ENCODE measurements at places on chromosomes 11 and 22. TPM values are rescaled to one million over a fixed set of nuclear protein-coding genes. Genes with fewer than 3 reads are reported as not detected.

TRIM64 gene
- not detected for polyA plus RNA-seq

NXPE1 gene
- polyA plus RNA-seq = not detected

MCAM gene
- polyA plus RNA-seq = 223 TPM

CYB5R2 gene
- polyA plus RNA-seq = 8.1 TPM

SYT9 gene
- 0.46 TPM for polyA plus RNA-seq

MGAT3 gene
- polyA plus RNA-seq = 3.5 TPM

TNNT3 gene
- 9,432 TPM for polyA plus RNA-seq

OR8G5 gene
- polyA plus RNA-seq = not detected

OR10A2 gene
- 0.05 TPM for polyA plus RNA-seq

GRCh38 chr11:110490886-110491285, 61.1 kb downstream of the FDX1 start:
- DNase-seq = no peak

GRCh38 chr11:22674470-22675439, 8.3 kb downstream of the GAS2 start:
- no peak for DNase-seq

GRCh38 chr11:133382131-133382812, 150.0 kb downstream of the OPCML start:
- DNase-seq = no peak

DNA sequence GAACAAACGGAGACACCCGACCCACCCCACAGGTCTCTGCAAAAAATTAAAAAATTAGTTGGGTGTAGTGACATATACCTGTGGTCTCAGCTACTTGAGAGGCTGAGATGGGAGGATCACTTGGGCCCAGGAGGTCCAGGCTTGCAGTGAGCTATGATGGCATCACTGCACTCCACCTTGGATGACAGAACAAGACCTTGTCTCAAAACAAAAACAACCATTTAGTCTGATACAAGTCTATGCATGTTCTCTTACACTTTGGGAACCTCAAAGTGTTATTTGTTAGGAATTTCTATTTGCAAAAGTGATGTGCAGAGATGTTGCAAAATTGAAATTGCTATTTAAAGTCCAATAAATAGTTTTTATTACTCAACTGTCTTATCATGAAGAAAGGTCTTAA, 14.3 kb downstream of the ATG13 start:
- DNase-seq = no peak

- no peak for DNase-seq
These were observed 29.8 kb downstream of the VSIG10L2 start for GRCh38 chr11:125975634-125976033.

DNA sequence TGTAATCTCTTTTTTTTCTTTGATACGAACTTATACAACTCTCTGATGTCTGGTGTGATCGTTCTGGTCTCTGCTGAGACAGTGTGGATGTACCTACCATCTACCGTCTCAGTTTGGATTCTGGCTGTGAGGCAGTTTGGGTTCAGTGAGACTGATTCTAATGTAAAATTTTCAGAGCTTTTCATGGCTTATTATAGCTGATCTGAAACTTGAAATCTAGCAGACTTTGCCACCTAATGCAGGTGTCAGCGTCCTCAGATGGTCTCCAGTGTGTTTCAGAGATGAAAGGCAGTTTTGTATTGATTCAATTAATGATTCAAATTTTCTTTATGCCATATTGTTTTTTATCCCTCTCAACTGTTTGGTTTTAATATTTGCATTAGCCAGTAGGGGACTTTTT, 35.9 kb downstream of the PPFIBP2 start:
- DNase-seq = no peak

DNA sequence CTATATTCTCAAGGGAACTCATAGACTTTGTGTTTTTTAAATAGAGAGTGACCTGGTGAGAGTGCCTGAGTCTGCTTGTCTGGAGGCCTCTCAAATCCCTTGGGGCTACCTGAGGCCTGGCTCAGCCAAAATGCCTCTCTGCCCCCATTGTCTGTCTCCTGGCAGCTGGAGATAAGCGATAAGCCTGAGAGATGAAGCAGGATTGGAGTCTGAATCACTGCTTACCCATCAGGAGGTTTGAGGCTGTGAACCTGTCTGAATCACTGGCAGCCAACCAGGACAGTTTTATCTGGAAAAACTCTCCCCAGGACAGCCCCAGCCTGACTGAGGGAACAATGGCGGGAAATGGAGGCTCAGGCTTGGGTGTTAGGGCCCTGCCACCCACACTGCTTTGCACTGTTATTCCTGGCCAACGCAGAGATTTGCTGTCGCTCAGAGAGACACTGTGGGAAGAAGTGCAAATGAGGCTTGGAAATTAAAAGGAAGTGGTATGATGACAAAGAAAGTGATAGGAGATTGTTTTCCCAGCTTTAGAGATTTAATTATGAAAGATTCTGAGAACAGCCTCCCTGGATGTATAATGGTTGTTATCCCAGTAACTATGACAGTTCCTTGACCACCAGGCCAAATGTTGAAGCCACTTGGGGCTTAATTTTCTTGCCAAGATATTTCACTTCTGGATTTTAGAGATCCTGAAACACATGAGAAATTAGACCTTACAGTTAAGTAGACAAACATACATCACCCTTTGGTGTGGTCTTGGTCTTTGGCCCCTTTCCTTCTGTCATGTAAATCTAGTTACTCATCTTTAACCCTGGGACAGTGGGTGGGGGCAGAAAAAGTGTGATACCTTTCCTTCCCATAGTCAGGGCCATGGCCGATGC, 102.1 kb downstream of the RASSF10 start:
- DNase-seq = no peak

GRCh38 chr22:22939588-22940368, 52.2 kb downstream of the IGLL5 start:
- DNase-seq = no peak

DNA sequence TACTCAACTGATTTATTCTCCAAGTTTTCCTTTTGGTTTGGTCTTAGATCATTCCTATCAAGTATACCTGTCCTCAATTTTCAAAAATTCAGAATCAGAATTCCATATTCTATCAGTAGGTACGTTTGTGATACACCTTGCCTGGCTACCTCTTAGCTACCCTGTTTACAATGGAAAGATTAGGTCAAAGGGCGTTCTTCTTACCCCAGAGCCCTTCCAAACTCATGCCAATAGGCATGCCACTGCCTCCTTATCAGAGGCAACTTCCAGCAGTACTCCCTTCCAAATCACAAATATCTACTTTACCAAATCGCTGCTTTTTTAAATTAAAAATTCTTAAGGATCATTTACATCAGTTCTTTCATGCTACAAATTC, 1.0 kb downstream of the PATL1 start:
- no peak for DNase-seq

- no peak for DNase-seq
These were observed 7.9 kb upstream of the SLC22A25 start for GRCh38 chr11:63251312-63251711.

DNA sequence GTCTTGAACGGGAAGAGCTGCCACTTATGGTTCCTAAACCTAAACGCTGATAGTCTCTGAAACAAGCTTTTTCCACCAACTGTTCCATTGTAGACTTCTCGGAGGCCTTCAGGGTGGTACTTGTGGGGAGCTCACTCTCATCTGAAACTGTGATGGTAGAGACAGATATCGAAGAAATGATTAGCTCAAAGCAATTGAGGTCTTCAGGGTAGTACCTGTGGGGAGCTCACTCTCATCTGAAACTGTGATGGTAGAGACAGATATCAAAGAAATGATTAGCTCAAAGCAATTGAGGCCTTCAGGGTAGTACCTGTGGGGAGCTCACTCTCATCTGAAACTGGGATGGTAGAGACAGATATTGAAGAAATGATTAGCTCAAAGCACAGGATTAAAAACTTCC, 175.7 kb downstream of the SWAP70 start:
- DNase-seq = no peak

GRCh38 chr11:61120706-61121191, 18.5 kb downstream of the CD5 start:
- no peak for DNase-seq

DNA sequence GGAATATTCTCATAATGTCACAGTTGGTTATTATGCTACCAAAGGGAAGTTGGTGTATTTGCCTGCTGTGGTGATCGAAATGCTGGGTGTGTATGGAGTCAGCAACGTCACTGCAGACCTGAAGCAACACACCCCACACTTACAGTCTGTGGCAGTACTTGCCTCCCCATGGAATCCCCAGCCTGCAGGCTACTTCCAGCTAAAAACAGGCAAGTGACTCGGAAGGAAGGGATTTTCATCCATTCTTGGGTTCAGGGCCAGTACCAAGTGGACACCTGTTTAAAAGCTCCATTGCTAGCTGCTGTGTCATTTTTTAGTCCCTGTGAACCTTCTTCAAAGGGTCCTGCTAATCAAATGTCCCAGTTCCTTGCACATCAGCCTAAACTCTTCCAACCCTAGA, 149.6 kb downstream of the C11orf91 start:
- DNase-seq = no peak

GRCh38 chr22:36739185-36739584, 35.6 kb upstream of the CACNG2 start:
- no peak for DNase-seq

DNA sequence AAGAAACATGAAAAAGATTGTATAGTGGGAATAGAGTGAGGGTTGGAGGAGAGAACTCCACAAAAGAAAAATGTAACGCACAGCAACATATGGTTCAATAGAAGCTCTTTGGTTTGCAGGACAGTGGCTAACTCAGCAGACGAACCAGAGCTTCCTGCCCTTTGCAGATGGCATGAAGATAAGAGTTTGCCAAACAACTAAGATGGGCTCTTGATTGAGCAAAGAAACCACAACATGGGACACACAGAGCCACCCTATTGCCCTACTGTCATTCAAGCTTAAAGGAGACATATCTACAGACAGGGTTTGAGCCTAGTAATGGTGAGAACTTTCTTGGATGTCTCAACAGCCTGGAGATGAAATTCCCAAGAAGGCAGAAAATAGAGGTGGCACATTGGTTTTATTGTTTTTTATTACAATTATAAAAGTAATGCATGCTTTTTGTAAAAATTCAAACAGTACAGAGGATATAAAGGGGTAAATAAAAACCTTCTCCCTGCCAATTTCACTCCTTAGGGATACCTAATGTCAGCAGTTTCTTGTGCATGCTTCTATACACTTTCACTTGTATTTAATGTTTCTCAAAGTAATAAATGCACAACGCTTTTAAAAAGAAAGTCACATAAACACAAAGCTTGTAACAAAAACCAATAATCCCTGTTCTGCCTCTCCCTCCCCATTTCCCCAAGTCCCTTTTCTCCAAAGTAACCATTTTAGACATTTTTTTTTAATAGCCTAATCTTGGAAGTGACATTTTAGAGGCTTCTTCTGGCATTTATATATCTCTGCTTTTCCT, 63.7 kb downstream of the COPB1 start:
- no peak for DNase-seq

GRCh38 chr11:44398266-44399030, 88.5 kb upstream of the ALX4 start:
- DNase-seq = no peak

DNA sequence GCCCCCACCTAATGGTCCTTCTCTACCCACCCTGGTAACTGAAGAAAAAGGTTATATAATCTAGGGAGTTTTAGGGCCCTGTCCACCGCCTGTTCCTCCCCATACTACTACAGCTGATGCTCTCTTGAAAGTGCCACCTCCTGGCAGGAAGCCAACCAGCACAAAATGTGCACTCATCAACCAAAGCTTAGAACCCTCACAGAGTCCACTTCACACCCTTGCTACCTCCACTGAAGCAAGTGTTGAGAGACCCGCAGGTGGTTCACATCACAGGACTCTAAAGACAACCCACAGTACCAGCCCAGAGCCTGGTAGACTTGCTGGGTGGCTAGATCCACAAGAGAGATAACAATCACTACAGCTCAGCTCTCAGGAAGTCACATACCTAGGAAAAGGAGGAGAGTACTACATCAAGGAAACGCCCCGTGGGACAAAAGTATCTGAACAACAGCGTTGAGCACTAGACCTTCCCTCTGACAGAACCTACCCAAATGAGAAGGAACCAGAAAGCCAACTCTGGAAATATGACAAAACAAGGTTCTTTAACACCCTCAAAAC, 17.5 kb upstream of the OR10W1 start:
- no peak for DNase-seq

DNA sequence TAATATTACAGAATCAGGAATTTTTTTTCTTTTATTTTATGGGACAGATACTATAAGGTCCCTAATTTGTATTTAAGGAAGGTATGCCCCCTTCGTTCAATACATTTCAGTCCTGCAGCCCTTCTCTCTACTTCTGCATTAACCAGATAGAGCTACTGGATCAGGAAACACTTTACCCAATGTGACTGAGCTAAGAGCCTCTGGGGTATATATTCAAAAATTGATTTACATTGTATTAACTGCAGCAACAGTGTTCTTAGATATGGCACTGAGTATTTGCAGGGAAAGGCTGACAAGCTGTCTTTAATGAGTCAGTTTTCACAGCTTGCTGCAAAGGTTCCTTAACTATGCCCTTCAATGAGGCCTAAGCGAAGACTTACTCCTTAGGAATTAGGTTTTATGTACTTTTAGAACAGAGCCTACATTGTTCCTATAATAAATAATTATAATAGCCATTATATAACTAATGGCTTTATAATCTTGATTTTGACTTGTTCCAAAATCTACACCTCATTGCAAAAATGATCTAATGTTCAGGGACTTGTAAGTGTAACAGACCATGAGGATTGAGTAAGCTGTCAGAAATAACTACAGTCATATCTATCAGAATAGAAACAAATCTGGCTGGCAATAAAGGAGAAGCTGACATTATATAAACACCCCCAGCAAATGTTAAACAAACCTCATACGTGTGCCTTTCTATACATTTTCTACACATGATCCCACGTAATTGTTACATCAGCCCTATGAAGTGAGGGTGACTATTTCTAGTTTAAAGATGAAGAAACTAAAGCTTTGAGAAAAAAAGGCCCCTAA, 55.0 kb downstream of the DDI1 start:
- no peak for DNase-seq

- no peak for DNase-seq
These were observed 30.9 kb downstream of the ZBTB16 start for GRCh38 chr11:114090225-114090910.

- DNase-seq = no peak
These were observed 4.2 kb downstream of the SLC25A1 start for GRCh38 chr22:19174106-19175025.

DNA sequence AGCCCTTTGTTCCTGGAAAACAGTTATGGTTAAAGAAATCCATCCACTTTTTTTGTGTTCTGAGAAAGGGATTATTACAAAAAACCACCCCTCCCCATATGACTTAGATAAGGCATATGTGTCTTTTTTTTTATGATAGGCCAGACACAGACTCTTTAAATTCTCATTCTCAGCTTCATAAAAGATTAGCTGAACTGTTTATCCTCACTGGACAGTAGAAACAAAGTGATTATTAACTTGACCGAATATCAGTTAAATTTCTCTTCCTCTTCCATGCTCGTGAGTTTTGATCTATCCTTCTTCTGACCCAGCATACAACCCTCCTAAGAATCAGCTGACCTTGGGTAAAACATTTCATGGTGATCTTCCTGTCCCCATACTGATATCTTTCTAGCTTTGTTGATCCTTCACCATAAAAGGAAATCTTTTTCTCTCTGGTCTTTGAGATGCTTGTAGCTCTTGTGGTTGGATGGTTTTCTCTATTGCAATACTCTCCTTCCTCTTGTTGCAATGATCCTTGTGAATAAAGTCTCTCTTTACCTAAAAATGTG, 26.2 kb downstream of the OR2AG2 start:
- no peak for DNase-seq

GRCh38 chr11:57776031-57776521, 14.5 kb downstream of the CTNND1 start:
- DNase-seq = no peak

- no peak for DNase-seq
These were observed 1.3 kb downstream of the PARVB start for GRCh38 chr22:44025171-44026065.

- DNase-seq = no peak
These were observed 6.0 kb upstream of the TMEM123 start for GRCh38 chr11:102458548-102458947.

Measured in forelimb muscle (tissue), 1 donor.